ENCODE measurements at places on chromosomes 3 and 15. TPM values are rescaled to one million over a fixed set of nuclear protein-coding genes. Genes with fewer than 3 reads are reported as not detected.

Gene CPN2
- 0.29 TPM for total RNA-seq

Gene SLC9C1
- not detected for total RNA-seq

Gene EPHB3
- total RNA-seq: 4.1 TPM

Gene SCG5
- 9.0 TPM for total RNA-seq

Gene SAMD7
- total RNA-seq: not detected
